GM12891 (cell line): ENCODE measurements at places on chromosomes 6 and 20.
A peak's percentile ranks its signal among the peaks of the same experiment; 100 is the strongest.

GRCh38 chr6:90502866-90503407 lies 83.9 kb downstream of the MAP3K7 start:
- no peak for DNase-seq

DNA sequence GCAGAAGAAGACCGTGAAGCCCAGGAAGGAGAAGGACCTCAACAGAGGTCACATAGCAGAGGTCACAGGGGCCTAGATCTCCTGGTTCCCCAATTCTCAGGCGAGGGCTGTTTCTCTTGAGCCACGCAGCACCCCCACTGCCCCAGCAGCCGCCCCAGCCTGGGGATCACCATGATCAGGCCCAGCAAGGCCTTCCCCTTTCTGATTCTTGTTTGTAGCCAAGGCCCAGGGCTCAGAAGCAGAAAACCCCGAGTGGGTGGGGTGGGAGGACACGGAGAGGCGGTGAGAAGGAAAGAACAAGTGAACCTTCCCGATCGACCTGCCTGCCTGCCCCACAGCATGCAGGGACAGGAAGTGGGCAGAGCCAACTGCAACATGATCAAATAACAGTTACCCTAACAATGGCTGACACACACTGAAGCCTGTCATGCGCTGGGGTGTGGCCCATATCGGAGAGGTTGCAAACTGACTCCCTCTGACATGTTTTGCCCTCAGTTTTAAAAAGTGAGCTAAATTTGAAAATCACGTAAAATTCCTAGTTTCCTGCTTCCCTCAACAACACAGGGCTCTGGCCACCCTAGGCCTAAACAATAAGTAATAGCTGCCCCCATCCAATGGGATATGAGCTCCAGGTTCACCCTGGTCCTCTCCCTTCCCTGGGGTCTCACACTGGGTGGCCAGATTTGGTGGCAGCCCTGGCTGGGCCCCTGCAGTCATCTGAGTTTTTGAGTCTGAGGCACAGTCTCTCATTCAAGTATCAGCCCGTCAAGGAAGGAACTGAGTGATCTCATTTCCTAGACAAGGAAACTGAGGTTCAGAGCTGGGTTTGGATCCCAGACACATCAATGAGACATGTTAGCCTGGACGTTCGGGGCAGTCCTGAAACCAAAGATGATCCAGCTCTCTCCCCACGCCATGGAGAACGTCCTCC lies 6.5 kb downstream of the PEDS1 start:
- peak; percentile 54 for DNase-seq

DNA sequence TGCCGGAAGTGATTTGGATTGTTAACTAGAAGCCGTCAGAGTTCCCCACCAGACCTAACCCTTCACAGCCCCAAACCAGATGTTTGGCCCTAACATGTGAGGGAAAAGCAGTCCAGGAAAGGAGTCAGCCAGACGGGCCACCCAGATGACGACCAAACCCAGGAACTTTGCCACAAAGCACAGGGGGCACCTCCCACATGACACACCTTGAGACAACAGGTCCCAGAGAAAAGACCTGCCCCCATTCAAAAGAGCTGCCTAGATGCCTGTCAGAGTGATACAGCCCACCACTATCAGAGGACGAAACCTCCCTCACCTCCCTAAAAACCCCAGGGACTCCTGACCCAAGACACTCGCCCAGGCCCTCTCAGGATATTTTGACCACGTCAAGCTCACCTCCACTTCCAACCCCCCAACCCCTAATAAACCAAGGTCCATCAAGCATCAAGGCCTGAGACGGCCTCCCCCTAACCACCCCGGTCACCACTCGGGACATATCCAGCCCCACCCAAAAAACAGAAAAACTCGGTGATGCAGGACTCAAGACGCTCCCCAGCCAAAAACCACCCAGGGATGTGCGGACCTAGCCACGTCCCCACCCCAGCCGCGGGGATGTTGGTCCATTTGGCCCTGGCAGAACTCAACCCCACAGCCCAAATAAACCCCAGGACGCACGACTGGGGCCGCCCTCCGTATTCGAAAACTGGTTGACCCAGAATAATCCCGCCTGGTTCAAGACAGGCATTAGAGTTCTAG lies 662 bp downstream of the ZNF343 start:
- peak; percentile 28 for DNase-seq

- no peak for DNase-seq
These were observed 118.5 kb upstream of the JAG1 start for GRCh38 chr20:10792291-10792690.

DNA sequence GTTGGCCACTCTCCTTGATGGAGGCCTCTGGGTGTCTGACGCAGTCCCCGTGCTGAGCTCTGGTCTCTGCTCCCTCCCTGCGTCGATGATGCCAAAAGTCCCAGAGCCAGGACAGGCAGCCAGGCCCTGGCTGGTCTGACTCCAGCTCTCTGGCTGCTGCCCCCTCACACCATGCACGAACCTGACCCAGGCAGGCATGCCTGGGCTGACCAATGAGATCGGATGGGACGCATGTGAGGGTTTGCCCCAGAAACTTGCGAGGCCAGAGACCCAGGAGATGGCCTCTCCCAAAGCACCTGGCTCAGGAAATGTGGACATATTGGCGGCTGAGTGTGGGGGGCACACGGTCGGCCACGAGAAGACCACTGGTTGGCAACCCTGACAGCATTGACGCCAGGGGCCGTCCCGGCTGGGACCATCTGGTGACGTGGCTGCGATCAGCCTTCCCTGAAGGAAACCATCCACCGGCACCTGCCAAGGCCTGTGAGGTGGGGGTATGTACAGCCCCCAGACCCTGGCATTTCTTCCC lies 51.2 kb upstream of the FRMD1 start:
- no peak for DNase-seq

GRCh38 chr6:52231406-52232127 lies 12.7 kb downstream of the IL17F start:
- no peak for DNase-seq

DNA sequence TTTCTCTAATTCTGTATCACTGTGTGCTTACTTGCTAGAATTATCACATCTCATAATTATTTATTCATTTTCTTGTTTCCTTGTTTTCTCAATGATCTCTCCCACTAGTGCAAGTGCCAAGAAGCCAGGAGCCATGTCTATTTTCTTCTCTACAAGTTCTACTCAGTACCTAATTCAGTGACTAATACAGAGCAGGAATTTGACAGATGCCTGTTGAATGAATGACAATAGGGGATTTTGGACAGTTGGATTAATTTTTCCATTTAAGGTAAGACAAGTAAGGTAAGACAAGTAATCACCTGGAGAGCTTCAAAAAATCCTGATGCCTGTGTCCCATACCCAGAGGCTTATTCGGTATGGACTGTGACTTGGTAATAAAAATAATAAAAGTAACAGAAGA lies 81.0 kb downstream of the EDN1 start:
- DNase-seq: no peak

DNA sequence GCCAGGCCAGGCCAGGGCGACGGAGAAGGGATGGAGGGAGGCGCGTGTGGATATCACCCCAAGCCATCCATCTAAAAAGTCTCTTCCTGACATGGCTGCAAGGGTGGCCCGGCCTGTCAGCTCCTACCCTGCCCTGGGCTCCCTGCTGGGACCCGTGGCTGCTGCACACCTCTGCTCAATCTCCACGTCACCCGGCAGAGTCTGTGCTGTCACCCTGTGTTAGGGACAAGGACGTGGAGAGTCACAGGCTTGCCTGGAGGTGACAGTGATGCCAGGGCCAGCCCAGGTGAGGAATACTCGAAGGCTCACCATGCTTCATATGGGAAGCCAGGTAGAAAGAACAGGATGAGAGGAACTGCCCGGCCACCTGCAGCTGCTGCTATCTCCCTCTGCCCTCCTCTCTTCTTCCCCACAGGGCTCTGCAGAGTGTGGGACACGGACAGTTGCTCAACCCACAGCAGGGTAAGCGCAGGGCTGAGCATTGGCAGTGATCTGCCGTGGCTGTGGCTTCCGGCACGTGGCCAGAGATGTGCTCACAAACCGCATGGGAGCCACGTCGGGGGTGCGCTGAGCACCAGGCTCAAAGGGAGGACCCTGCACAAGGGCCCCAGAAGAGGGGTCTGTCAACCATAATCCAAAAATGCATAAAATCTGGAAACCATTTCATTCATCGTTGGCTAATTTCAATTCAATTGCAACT lies 214.3 kb downstream of the DLL1 start:
- no peak for DNase-seq

- DNase-seq: no peak
These were observed 41.4 kb upstream of the CDH22 start for GRCh38 chr20:46349742-46350056.

DNA sequence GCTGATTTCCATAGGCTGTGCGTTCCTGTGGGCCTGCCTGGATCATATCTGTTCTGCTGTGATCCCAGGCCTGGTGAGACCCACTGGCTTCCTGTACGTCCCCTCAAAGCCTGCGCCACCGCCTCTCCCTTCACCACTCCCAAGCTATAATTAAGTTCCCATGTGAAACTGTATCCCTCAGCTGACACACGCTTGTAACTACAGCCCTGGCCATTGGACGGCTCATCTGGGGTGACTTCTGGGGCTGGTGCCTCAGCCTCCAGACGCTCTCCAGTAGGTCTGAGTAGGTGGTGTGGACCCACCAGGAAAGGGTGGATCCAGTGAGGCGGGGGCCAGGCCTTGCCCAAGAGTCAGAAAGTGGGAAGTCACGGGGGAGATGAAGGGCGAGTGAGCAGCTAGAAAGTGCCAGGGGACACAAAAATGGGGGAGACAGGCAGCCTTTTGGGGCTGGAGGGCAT lies 21.0 kb downstream of the PPARD start:
- no peak for DNase-seq

- DNase-seq: no peak
These were observed 162.2 kb downstream of the NKAIN2 start for GRCh38 chr6:123965894-123966293.
